Activated CD4-positive, alpha-beta T cell treated with anti-CD3 and anti-CD28 coated beads for 36 hours (primary cell): ENCODE measurements at places on chromosomes 7 and 10. TPM values are rescaled to one million over a fixed set of nuclear protein-coding genes. Genes with fewer than 3 reads are reported as not detected.
A peak's percentile ranks its signal among the peaks of the same experiment; 100 is the strongest.

DNA sequence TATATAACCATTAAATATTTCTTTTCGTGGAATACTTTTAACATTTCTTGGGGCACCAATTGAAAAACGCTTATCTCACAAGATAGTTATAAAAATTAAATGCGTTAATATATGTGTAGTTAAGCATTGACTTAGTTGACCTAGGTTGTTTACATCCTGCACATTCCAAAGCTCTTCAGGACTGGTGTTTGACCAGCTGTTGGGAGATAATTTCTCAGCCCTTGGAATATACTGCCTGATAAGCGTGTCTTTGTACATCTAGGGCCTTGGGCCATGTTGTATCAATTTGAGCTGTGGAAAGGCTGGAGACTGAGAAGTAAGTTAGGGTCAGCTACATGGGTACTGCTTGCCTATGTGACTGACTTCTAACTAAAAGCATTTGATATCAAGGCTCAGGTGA is 90.0 kb upstream of the AOAH start:
- no peaks in the 10 kb centered on the region for H3K27me3 ChIP-seq
- DNase-seq: no peak
- no peak overlapping the region for H3K27ac ChIP-seq
- H3K4me3 ChIP-seq: no peak overlapping the region
- H3K4me1 ChIP-seq: peaks cover 6% of the 10 kb centered on the region

GRCh38 chr7:151628846-151629604 is 109.3 kb upstream of the RHEB start:
- no peak overlapping the region for H3K27ac ChIP-seq
- H3K36me3 ChIP-seq: peaks cover 7% of the 10 kb centered on the region
- DNase-seq: no peak
- no peaks in the 10 kb centered on the region for H3K27me3 ChIP-seq
- peaks cover 31% of the 10 kb centered on the region for H3K4me1 ChIP-seq
- no peak overlapping the region for H3K4me3 ChIP-seq

DNA sequence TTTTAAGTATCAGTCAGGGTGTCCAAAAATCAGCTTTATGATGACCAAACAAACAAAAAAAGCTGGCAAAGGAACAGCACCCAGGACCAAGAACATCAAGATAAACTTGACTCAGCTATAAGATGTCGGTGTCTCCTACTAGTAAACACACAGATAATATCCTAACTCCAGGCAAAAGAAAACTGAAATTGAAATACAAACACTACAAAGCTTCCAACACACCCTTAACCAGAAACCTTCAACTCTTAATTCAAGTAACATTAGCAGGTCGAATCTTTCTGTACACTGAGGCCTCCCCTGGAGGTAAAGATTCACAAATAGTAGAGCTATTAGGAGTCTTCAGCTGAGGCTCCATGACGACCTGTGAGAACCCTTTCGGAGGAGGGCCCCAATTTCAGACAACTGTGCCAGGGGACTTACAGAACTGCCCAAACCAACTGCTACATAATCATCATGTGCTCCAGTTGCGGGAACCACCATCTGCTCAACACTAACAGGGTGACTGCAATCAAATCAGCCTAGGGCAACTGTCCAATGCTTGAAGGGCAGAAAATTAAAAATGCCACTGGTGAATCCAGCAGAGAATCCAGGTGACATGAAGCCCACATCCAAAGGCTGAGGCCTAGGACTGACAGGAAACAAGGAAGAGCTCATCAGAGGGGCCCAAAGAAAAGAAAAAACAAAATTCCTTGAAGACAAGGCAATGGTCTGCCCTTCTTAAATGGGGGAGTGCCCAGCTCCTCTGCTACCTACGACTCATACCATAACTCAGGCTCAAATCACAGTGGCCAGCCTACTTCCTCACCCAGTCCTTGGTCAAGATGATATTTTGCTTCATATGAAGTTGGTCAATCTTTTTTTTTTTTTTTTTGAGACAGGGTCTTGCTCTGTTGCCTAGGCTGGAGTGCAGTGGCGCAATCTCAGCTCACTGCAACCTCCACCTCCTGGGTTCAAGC is 20.0 kb downstream of the XPNPEP1 start:
- no peaks in the 10 kb centered on the region for H3K27me3 ChIP-seq
- H3K36me3 ChIP-seq: peaks cover 75% of the 10 kb centered on the region
- no peak for DNase-seq
- peak overlapping the region; percentile 69 for H3K27ac ChIP-seq
- H3K4me3 ChIP-seq: peak overlapping the region; percentile 26

DNA sequence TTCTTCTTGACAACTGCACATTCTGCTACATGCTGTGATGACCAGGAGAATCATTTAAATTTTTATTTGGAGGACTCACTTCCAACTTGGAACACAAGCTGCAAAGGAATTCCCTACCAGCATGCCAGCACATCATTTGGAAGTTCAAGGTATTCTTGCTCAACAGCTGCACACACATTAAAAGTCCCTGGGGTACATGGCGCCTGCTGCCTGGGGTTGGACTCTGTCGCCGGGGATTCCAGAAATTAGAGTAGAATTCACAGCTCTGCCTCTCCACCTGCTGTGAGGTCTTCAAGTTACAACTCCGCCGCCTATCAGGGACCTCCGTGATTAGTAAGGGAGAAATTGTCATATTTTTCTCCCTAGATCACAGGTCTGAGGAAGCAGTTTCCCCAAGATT is 1.1 kb downstream of the ZNF32 start:
- peaks cover 14% of the 10 kb centered on the region for H3K4me1 ChIP-seq
- H3K36me3 ChIP-seq: peaks cover 50% of the 10 kb centered on the region
- no peak for DNase-seq
- H3K4me3 ChIP-seq: peak overlapping the region; percentile 79
- H3K27ac ChIP-seq: peak overlapping the region; percentile 87

- peaks cover 15% of the 10 kb centered on the region for H3K36me3 ChIP-seq
- peaks cover 64% of the 10 kb centered on the region for H3K4me1 ChIP-seq
- H3K4me3 ChIP-seq: peak overlapping the region; percentile 89
Measured at GRCh38 chr7:114921631-114922025, 266 bp upstream of the MDFIC start.

- H3K27ac ChIP-seq: no peak overlapping the region
- peaks cover 12% of the 10 kb centered on the region for H3K27me3 ChIP-seq
- H3K36me3 ChIP-seq: no peaks in the 10 kb centered on the region
- H3K4me3 ChIP-seq: peak overlapping the region; percentile 59
Measured at GRCh38 chr7:142299237-142299781, 41.5 kb upstream of the PRSS58 start.

GRCh38 chr7:36281945-36282717 is 107.5 kb upstream of the ANLN start:
- no peak overlapping the region for H3K4me3 ChIP-seq
- no peak overlapping the region for H3K27ac ChIP-seq
- no peaks in the 10 kb centered on the region for H3K36me3 ChIP-seq

DNA sequence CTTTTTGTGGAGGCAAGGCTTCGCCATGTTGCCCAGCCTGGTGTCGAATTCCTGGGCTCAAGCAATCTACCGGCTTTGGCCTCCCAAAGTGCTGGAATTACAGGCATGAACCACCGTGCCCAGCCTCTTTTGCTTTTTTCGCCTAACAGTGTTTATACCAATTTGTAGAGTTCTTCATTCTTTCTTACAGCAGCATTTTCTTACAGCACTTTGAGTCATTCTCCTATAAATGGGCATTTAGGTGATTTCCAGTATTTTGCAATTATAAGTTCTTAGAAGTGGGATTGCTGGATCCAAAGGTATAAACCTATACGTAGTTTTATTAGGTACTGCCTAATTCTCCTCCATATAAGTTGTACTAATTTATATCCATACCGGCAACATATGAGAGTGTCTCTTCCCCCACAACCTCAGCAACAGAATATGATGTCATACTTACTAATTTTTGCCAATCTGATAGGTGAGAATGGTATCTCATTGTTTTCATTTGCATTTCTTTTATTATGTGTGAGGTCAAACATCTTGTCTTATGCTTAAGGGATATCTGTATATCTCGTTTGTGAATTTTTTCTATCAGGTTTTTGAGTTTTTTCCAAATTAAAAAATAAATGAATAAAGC is 39.1 kb downstream of the SUFU start:
- H3K27me3 ChIP-seq: no peaks in the 10 kb centered on the region
- peaks cover 18% of the 10 kb centered on the region for H3K4me1 ChIP-seq
- no peak overlapping the region for H3K27ac ChIP-seq
- no peak overlapping the region for H3K4me3 ChIP-seq

- no peak overlapping the region for H3K27ac ChIP-seq
- H3K36me3 ChIP-seq: no peaks in the 10 kb centered on the region
- H3K27me3 ChIP-seq: no peaks in the 10 kb centered on the region
- H3K4me1 ChIP-seq: no peaks in the 10 kb centered on the region
- H3K4me3 ChIP-seq: no peak overlapping the region
- DNase-seq: no peak
Measured at GRCh38 chr7:118629898-118630438, 405.5 kb downstream of the ANKRD7 start.

DNA sequence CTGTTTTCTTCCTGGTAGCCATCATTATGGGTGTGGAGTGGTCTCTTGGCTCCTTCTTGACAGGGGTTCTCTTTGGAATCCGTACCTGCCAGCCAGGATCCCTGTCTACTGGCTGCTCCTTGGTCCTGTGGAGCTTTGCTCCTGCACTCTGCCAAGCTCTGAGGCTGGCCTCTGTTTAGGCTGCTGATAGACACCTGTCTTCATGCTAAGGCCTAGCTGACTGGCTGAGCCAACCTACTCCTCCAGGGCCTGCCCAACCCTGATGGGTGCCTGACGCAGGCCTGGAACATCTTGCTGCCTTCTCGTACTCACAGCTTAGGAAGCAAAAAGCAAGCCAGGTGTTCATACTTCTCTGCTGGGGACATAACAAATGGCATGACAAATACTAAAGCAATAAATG is 333.6 kb upstream of the ZNF32 start:
- peaks cover 6% of the 10 kb centered on the region for H3K4me1 ChIP-seq
- no peak for DNase-seq
- H3K27ac ChIP-seq: no peak overlapping the region
- no peaks in the 10 kb centered on the region for H3K36me3 ChIP-seq
- no peak overlapping the region for H3K4me3 ChIP-seq

- H3K27me3 ChIP-seq: peaks cover 5% of the 10 kb centered on the region
- H3K4me1 ChIP-seq: no peaks in the 10 kb centered on the region
- no peak overlapping the region for H3K4me3 ChIP-seq
- DNase-seq: no peak
Measured at GRCh38 chr7:39904077-39904486, 46.0 kb upstream of the CDK13 start.

GRCh38 chr7:14748461-14748860 is 154.1 kb downstream of the DGKB start:
- DNase-seq: no peak
- no peaks in the 10 kb centered on the region for H3K27me3 ChIP-seq
- H3K4me1 ChIP-seq: no peaks in the 10 kb centered on the region
- no peaks in the 10 kb centered on the region for H3K36me3 ChIP-seq

GRCh38 chr10:73644015-73644743 is 2.9 kb upstream of the MYOZ1 start:
- H3K27ac ChIP-seq: no peak overlapping the region
- peaks cover 19% of the 10 kb centered on the region for H3K4me1 ChIP-seq
- no peaks in the 10 kb centered on the region for H3K27me3 ChIP-seq
- DNase-seq: peak; percentile 64

CYP3A7 gene
- total RNA-seq: not detected

SLC16A12 gene
- total RNA-seq: not detected

SLC39A12 gene
- total RNA-seq: not detected

C7orf57 gene
- total RNA-seq: 0.46 TPM

ATRNL1 gene
- total RNA-seq: not detected

ENO4 gene
- not detected for total RNA-seq

ELFN1 gene
- total RNA-seq: 0.05 TPM

LBX1 gene
- total RNA-seq: not detected

CELF2 gene
- 119 TPM for total RNA-seq

LLCFC1 gene
- total RNA-seq: not detected

HACD1 gene
- total RNA-seq: 1.7 TPM
